ENCODE measurements at places on chromosomes 6 and 20.

- no peak for DNase-seq
Observed at GRCh38 chr6:27834879-27835549, 77.2 kb downstream of the OR2B2 start.

DNA sequence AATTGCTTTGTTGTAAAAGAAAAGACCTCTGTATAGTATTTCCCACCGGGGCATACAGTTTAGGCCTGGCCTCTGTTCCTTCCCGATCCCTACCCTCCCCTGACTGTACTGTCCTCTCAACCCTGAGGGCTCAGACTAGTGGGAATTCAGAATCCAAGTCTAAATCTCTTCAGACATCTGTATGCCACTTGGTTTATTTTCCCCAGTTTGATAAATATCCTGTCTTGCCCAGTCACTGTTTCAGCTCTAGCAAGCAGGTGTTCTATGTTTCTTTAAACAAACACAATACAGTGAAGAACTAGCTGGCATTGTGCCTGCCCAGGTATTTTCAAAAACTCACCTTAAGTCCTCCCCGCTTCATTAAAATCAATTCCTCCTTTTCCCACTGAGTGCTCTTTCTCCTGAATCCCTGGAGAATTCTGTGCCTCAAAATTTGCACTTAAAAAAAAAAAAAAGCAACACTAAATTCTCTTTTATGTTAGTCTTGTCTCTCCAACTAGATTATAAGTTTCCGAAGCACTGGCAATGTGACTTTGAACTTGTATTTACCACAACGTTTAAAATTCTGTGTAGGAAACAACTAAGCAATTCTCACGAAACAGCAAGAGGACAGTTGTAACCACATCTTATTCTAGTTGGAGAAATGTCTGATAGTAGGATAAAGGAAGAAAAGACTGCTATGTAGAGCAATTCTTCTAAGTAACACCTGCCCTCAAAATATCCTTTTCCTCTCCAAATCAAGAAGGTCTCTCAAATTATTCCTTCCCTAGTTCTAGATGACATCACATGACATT, 112.0 kb upstream of the CARMIL1 start:
- DNase-seq, result peak; percentile 25

- no peak for DNase-seq
Observed at GRCh38 chr20:59481067-59481466, 123.3 kb upstream of the PHACTR3 start.

DNA sequence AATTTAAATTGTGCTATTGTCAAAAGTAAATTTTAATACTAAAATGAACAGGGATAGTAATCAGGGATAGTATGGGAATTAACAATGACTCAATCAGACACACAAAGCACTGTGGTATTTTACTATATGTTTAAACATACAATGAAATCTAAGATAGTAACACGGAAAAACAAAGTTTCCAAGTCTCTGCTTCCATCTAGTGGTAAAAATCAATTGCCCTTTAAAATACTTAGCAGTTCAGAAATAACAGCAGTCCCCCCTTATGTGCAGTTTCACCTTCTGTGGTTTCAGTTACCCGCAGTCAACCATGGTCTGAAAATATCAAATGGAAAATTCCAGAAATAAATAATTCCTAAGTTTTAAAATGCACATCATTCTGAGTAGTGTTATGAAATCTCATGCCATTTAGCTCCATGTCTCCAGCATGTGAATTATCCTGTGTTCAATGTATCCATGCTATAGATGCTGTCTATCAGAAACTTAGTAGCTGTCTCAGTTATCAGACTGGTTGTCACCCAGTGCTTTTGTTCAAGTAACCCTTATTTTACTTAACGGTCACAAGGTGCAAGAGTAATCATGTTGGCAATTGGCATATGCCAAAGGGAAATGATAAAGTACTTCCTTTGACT, 58.5 kb downstream of the AHI1 start:
- DNase-seq, result no peak
